Activated naive CD8-positive, alpha-beta T cell treated with anti-CD3 and anti-CD28 coated beads, Interleukin-2, amount 50 U/mL, for 24 hours (primary cell): ENCODE measurements at places on chromosomes 3 and 15.

- peak; percentile 45 for DNase-seq
Measured at GRCh38 chr3:23740517-23740965, 65.2 kb upstream of the UBE2E1 start.

DNA sequence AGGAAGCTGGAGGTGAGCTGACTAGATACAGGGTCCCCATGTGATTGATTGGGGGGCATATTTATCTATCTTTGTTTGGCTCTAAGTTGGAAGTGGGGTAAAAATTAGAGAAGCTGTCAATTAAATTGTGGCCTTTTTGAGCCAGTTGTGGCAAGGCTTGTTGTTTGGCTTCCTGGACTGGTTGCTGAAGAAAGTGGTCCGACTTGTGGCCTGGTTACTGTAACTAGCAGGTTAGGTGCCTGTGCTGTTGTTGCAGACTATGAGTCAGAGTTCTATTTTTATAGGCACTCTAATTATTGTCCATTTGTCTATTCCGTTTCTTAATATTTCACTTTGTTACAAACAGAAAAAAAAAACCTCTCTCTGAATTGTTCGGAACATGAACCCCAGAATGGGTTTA lies 129.1 kb upstream of the CNTN6 start:
- DNase-seq: no peak

DNA sequence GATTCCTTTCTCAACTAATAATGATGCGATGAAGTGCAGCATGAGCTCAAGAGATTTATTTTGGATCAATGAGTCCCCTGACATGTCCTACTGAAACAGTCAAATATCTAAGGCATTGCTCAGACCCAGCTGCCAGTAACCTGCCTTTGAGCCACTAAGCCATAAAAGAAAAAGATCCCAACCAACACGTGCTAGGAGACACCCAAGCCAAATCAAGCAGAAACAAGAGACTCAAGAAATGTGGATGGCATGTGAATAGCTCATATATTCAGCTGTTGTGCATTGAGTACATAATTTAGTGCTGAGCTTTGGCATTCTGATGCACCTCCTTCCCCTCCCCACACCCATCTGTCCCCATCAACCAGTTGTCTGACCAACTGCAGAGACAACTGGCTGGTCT lies 29.2 kb downstream of the GJD2 start:
- no peak for DNase-seq

- DNase-seq: no peak
Measured at GRCh38 chr15:37104424-37104981, 4.2 kb upstream of the MEIS2 start.

DNA sequence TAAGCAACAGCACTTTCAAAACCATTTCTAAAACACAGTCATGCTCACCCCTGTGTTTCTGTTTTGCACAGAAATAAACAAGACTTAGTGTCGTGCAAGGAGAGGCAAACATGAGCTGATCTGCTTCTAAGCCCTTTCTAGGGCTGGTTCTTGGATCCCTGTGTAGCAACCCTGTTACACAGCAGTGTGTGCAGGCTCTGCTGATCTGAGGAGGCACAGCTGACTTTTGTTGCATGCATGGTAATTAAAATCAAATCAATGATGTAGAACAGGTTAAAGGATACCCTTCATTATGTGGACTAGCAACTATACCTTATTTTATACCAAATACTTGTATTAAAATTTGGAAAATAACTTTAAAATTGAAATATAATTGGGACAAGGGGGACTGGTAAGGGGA lies 234.8 kb downstream of the PDZRN3 start:
- DNase-seq: no peak

DNA sequence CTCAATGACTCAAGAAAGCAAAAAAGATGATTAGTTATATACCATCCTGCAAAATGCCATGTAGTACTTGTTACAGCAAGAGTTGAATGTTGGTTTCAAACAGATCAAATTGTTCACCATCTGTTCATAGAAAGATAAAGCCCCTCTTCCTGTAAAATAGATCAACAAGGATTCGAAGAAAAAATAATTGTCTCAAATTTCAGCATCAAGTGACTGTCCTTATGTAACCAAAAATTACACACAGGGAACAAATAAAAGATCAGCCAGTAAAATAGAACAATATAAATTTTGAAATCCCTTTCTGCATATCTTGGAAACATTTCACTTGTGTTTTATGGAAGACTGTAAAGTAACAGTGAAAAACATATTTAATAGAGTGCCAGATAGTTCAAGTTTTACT lies 165.1 kb upstream of the STAC start:
- DNase-seq: no peak

- DNase-seq: no peak
Measured at GRCh38 chr15:90367576-90367975, 15.5 kb downstream of the ZNF774 start.

DNA sequence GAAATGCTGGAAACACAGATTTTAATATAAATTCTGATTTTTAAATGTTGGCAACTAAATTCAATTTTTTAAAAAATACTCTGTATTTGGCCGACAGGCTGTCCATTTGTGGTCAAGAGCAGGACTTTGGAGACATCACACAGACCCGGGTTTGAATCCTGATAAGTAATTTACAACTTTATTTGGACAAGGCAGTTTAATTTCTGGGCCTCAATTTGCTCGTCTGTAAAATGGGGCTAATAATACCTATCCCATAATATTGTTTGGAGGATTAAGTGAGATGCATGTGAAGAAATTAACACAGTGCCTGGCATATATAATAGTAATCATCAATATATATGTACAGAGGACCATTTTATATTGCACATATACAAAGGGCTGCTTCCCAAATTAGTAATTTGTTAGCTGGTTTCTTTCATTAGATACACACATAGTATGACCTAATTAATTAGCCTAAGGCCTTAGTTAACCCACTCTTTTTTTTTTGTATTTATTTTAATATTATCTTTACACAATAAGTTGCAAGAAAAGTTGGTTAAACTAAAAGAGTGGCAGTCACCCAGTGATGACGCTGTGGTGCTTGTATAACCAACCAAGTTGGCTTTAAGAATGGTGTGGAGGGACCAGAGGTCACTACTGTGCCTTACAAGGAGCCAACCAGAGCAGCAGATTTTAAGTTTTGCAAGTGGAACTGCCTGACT lies 665 bp downstream of the PIGB start:
- no peak for DNase-seq

DNA sequence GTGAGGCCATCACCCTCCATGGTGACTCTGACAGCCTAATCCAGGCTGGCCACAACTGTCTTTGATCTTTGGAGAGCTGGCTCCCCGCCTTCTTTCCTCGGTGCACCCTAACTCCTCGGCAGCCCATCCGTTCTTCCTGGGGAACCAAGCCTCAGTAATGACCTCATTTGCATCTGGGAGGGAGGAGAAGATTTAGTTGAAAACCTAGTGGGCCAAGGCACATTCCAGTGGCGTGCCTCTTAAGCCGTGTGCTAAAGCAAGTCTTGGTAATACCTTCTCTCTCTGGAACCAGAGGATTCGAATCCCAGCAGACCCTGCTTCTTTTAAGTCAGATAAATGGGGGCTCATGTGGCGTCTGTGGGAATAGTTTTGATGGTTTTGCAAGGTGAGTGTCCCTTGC lies 233.1 kb downstream of the EBLN2 start:
- no peak for DNase-seq

DNA sequence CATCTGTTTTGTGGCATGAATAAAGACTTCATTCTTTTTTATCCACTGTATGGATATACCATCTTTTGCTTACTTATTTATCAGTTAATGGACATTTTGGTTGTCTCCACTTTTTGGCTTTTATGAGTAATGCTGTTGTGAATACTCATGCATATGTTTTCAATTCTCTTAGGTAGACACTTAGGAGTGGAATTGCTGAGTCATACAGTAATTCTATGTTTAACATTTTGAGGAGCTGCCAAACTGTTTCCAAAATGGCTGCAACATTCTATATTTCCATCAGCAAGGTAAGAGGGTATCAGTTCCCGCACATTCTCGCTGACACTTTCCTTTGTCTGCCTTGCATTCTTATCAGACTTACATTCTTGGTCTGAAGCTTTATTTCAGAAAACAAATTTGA lies 191.1 kb downstream of the WNT5A start:
- no peak for DNase-seq

DNA sequence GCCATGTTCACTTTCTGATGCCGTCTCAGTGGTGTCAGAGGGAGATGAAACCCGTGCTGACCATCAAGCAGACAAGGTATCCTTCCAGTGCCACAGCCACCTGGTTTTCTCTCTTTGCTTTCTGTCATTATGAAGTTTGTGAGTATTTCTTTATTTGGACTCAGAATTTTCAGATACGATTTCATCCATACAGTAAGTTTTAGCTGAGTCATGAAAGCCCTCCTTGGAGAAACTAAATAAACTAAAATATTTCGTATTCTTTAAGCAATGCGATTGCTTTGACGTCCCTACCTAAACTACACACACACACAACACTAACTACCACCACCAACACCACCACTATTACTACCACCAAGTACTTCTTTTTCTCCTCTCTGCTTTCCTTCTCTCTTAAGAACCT lies 350.1 kb downstream of the NTRK3 start:
- DNase-seq: no peak

DNA sequence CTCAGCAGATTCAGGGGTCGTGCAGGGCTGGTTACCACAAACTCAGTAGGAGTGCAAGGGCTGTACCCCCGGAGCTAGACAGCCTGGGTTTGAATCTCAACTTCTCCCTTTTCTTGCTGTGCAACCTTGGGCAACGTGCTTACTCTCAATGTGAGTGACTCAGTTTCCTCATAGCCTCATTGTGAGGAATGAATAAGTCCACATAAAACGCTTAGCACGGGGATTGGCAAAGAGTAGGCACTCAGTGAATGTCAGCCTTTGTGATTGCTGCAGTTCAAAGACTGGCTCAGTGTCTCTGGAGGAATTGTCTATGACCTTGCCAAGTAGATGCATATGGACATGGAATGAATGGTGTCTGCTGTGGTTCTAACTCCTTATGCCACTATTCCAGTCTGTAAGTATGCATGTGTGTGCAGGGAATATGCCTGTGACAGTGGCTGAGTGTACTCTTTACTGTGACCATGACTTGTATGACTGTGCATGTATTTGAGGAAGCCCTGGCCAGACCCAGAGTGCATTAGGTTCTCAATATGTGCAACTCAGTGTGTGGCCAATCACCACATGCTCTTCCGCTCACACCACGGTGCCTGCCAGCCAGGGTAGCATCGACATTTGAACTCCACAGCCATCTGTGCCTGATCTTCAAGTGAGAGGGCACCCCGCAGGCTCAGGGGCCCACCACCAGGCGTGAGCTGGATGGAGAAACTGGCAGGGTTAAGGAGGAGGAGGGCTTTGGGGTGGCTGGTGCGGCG lies 900 bp upstream of the HYAL3 start:
- no peak for DNase-seq

DNA sequence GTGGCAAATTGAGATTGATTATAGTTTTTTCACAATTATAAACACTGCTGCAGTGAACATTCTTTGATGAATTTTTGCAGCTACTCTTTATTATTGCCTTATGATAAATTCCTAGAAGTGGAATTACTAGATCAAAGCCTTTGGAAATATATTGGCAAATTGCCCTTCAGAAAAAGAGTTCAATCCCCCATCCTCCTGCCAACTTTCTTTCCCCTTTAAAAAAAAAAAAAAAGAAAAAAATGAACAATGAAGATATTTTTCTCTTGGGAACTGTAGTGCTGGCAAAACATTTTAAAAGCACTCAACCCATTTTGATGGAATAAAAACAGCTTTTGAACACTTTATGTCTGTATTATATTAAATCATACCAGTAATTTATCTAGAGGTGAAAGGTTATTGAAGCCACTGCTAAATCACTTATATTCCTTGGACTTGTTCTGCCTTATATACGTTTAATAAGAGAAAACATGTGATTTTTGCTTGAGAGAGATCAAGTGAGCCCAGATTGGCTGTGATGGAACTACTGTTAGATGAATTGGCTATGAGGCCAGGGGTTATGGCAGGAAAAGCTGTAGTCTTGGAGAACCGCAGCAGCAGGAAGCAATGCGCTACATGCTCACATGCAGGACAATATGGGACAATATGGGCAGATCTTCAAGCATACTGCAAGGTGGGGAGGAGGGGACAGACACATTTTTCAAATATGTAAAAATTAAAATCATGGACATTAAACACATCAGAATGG lies 212.8 kb upstream of the C2CD4B start:
- no peak for DNase-seq

- DNase-seq: no peak
Measured at GRCh38 chr3:46512191-46512749, 14.5 kb downstream of the RTP3 start.

DNA sequence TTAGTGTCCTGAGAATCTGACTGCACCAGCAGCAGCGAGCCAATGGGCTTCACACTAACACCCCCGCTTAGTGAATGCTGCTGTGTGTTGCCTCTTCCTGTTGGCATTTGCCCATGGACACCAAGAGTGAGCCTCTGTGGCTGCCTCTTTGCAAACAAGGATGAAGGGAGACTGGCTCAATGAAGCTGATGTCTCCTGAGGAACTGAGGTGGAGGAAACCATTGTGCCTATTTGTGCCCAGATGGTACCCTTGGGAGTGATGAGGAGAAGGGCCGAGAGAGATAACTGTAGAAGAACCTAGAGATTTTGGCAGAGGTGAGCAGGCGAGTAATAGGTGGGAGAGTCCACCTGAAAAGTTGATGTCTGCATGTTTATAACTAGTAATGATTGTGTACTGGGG lies 51.2 kb downstream of the IL20RB start:
- DNase-seq: no peak

DNA sequence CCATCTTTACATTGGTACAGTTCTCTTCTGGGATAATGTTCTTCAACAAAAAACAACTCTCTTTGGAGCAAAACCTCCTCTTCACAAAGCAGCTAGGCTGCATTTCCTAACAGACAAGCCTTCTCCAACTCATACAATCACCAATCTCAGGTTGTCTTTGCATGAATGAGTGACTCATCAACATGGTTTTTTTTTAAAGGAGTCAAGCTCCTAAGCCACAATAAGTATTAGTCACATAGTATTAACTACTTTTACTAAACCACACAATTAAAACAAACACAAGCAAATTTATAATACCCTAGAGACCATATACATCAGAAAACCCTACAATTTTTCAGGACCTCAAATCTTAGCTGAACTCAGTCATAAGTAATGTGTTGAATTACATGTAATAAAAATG lies 137.4 kb downstream of the TBC1D5 start:
- DNase-seq: no peak

DNA sequence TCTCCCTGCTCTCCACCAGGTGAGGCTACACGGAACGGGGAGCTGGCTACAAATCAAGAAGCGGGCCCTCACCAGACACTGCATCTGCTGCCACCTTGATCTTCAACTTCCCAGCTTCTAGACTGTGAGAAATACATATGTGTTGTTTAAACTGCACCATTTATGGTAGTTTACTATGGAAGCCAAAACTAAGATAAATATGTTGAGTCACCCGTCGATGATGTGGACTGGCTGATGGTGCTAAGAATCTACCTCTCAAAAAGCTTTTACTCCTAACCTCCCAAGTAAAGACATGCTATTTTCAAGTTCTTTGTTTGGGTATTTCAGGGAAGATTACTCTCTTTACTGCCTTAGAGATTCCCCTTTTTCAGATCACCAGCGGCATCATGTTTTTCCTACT lies 110.9 kb downstream of the VGLL3 start:
- no peak for DNase-seq

GRCh38 chr3:67920969-67921368 lies 266.6 kb upstream of the SUCLG2 start:
- DNase-seq: no peak

GRCh38 chr3:195096484-195097330 lies 174.3 kb downstream of the XXYLT1 start:
- no peak for DNase-seq

- DNase-seq: no peak
Measured at GRCh38 chr15:32884146-32884545, 166.3 kb downstream of the GREM1 start.

GRCh38 chr15:44092221-44092620 lies 102.8 kb downstream of the FRMD5 start:
- no peak for DNase-seq
